HCT116 (cell line): ENCODE measurements at places on chromosomes 13 and 19. TPM values are rescaled to one million over a fixed set of nuclear protein-coding genes. Genes with fewer than 3 reads are reported as not detected.

Gene CLPTM1
- total RNA-seq: 102 TPM

Gene SBK2
- 0.30 TPM for total RNA-seq

Gene SYNGR4
- 0.49 TPM for total RNA-seq

Gene NLRP5
- 0.30 TPM for total RNA-seq

- DNase-seq: no peak
- no peaks in the 10 kb centered on the region for H3K27me3 ChIP-seq
- H3K4me1 ChIP-seq: peaks cover 7% of the 10 kb centered on the region
- no peak overlapping the region for H3K27ac ChIP-seq
Observed at GRCh38 chr19:33825556-33825955, 28.9 kb downstream of the KCTD15 start.

- peak; percentile 60 for DNase-seq
- no peaks in the 10 kb centered on the region for H3K36me3 ChIP-seq
- H3K27ac ChIP-seq: peak overlapping the region; percentile 94
- H3K4me1 ChIP-seq: peaks cover 56% of the 10 kb centered on the region
- H3K4me3 ChIP-seq: peak overlapping the region; percentile 76
Observed at GRCh38 chr19:13796301-13797057, 1.2 kb downstream of the ZSWIM4 start.

GRCh38 chr13:23146811-23147625 lies 33.8 kb upstream of the SGCG start:
- H3K4me3 ChIP-seq: no peak overlapping the region
- H3K27ac ChIP-seq: no peak overlapping the region
- H3K4me1 ChIP-seq: no peaks in the 10 kb centered on the region

DNA sequence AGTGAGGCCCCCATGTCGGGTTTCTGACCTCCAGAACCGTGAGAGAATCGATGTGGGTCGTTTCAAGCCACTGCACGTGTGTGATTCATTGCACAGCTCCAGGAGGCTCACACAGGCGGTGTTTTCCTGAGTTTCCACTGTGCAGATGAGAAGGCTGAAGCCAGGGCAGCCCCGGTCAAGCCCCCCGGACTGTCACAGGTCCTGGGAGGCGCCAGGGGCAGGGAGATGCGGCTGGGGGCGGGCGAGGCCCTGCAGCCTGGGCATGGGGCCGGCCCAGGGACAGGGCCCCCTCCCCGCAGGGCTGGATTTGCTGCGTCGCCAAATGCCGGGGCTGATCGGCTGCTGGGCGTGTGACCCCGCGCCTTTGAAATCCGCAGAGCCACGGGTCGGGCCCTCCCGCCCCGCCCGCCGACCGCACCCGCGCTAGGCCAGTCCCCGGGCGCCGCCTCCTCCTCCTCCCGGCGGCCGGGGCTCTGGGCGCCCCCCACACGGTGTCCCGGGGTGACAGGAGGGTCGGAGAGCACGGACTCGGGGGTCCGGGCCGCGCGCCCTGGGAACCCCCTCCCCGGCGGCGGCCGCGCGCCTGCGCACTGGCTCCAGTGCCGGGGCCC lies 9.9 kb upstream of the MKNK2 start:
- peaks cover 82% of the 10 kb centered on the region for H3K4me1 ChIP-seq
- H3K27me3 ChIP-seq: no peaks in the 10 kb centered on the region
- peak overlapping the region; percentile 99 for H3K27ac ChIP-seq
- no peak for DNase-seq
- H3K4me3 ChIP-seq: peak overlapping the region; percentile 63

DNA sequence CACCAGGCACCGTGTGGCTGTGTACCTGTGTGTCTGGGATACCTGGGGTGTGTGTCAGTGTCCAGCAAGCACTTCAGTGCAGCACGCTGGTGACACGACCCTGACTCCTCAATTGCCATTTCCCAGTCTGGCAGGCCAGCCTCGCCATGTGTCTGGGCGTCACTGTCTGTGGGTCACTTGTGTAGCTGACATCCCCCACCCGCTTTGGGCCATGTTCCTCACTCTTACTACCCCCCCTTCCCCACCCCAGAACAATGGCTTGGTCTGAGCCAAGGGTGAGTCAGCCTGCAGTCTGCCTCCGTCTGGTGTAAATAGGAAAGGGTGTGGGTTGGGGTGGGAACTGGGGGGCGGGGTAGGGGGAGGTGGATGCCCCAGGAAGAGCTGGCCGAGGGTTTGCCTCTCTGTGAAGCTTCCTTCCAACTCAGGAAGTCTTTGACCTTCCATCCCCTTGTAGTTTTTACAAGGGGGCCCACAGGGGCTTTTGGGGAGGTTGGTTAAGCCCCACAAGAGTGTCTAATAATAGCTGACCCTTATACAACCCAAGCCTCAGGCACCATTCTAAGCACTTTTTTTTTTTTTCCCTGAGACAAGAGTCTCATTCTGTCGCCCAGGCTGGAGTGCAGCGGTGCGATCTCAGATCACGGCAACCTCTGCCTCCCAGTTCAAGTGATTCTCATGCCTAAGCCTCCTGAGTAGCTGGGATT lies 17.6 kb downstream of the NOVA2 start:
- peaks cover 6% of the 10 kb centered on the region; the same call in 1 of the 2 replicates for H3K27me3 ChIP-seq
- no peak overlapping the region for H3K4me3 ChIP-seq
